ENCODE measurements at places on chromosomes 16 and 17.

- no peak for DNase-seq
These were observed 7.0 kb upstream of the SPATA20 start for GRCh38 chr17:50539762-50540559.

DNA sequence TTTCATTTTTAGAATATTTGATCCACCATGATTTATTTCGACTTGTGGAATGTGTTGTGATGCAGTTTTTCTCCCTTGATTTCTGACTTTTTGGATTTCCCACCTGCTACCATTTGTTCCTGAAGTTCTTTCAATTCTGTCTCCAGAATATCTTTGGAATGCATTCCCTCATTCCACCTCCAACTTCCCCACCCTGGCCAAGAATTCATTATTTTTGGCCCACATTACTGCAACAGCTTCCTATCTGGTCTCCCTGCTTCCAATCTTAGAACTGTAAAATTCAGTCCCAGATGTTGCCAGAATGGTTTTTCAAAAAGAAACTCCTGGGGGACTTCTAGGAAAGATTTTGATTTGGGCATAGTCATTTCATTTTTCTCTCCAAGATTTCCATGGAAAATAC is 182.3 kb upstream of the HS3ST4 start:
- no peak for DNase-seq

- DNase-seq, result no peak
These were observed 17.2 kb downstream of the KATNB1 start for GRCh38 chr16:57752581-57753447.

GRCh38 chr16:88535191-88535856 is 34.9 kb upstream of the ZC3H18 start:
- DNase-seq, result no peak

DNA sequence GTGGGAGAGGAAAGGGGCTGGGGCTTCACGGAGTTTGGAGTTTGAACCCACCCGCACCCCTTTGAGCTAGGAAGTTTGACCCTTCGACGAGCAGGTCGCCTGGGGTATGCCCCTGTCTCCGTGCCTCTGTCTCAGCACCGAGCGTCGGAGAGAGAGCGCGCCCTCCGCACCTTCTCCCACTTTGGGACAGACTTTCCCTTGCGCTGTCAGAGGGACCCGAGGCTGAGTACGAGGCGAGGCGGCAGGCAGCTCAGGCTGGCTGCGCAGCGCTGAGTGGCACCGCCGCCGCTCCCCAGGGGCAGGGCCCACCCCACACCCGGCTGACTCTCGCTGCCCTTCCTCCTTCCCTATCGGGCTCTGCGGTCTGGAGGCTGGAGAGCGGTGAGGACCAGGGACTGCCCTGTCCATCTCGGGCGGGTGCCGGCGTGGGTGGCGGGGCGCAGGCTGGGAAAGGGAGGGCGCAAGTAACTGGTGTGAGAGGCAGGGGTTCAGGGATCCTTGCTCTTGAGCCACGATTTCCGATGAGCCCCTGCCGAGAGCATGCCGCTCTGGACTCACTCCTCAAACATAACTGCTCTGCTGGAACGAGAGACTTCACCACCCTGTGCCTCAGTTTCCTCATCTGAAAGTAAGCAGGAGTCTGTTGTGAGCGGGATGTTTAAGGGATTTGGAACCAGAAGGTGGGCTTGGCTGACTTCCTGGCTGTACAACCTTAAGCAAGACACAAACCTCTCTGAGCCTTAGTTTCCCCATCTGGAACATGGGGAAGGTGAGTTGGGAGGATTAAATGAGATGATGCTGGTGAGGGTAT is 981 bp downstream of the BEAN1 start:
- DNase-seq, result no peak
